ENCODE measurements at places on chromosomes 13 and 19.

- DNase-seq: no peak
These were observed at the start of gene TJP3 for GRCh38 chr19:3708207-3708931. TJP3 (plus strand) TSS chr19:3708384; CDS start chr19:3728433, 20,049 bp downstream.

- DNase-seq: peak; percentile 32
These were observed 4.9 kb upstream of the NWD1 start for GRCh38 chr19:16714702-16715287.

DNA sequence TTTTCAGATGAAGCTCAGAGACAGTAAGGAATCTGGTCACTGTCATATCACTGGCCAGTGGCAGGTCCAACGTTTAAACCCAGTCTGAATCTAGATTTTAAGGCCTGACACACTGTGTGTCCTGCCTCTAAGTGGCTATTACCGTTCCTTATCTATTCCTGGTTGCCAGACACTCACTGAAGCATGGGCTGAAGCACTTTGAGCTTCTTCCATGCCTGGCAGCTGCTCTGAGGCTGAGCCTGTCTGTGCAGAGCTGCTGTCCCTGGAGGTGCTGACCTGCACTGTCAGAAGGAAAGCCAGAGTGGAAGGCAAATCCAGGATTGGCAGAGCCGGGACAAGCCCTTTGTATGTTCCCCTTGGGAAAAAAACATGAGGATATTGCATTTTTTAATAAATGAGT, 109.2 kb upstream of the SLC7A1 start:
- no peak for DNase-seq

- DNase-seq: no peak
These were observed 21.3 kb upstream of the EPHX3 start for GRCh38 chr19:15253513-15253912.

DNA sequence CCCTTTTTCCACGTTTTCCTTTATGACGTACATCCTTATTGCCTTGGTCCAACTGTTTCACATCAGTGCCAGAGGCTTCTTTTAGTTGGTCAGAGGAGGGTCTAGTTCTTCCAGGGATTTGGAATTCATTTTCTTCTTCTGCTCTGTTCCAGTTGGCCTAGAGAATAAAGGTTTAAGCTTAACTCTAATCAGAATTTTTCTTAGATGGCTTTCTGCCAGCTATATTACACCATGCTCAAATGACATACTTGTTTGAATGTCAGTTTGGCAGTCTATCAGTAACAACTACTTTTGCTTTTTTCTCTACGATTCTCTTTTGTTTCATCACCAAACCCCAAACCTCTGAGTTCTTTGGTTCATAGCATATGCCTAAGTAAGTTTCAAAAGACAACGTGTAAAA, 16.8 kb downstream of the SPART start:
- no peak for DNase-seq

GRCh38 chr13:106919133-106919532, 351.2 kb upstream of the ARGLU1 start:
- no peak for DNase-seq

GRCh38 chr13:70995338-70995737, 871.7 kb downstream of the DACH1 start:
- no peak for DNase-seq

- DNase-seq: no peak
These were observed 9.0 kb upstream of the TEX26 start for GRCh38 chr13:30923418-30923817.

- DNase-seq: no peak
These were observed 9.5 kb upstream of the URAD start for GRCh38 chr13:27997904-27998522.
